ENCODE measurements at places on chromosomes 6 and 20. TPM values are rescaled to one million over a fixed set of nuclear protein-coding genes. Genes with fewer than 3 reads are reported as not detected.

DNA sequence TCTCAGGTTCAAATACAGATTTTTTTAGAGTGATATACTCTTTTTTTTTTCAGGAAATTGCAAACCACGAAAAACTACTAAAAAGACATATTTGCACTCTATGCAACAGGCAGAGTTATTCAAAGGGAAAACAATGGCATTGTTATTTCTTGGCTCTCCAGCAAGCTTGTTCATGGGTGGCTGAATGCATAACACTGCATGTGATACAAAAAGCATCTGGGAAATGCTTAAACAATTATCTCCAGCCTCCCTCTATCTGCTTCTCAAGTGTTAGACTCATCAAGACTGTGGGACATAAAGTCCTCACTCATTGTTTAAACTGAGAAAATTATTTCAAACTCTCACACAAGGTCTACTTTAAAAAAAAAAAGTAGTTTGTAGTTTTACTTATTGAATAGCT lies 7.3 kb upstream of the COL12A1 start:
- no peaks in the 10 kb centered on the region for H3K36me3 ChIP-seq
- no peak overlapping the region for H3K27ac ChIP-seq
- peaks cover 9% of the 10 kb centered on the region for H3K27me3 ChIP-seq

GRCh38 chr6:43934183-43934802 lies 164.3 kb downstream of the VEGFA start:
- H3K4me1 ChIP-seq, result peaks cover 6% of the 10 kb centered on the region
- no peak overlapping the region for H3K4me3 ChIP-seq
- no peaks in the 10 kb centered on the region for H3K27me3 ChIP-seq
- no peak overlapping the region for H3K27ac ChIP-seq

GRCh38 chr20:47817573-47817972 lies 32.3 kb upstream of the SULF2 start:
- H3K4me1 ChIP-seq, result no peaks in the 10 kb centered on the region
- no peaks in the 10 kb centered on the region for H3K36me3 ChIP-seq
- no peak for DNase-seq
- no peak overlapping the region for H3K27ac ChIP-seq

The AVP gene
- not detected for total RNA-seq

DNA sequence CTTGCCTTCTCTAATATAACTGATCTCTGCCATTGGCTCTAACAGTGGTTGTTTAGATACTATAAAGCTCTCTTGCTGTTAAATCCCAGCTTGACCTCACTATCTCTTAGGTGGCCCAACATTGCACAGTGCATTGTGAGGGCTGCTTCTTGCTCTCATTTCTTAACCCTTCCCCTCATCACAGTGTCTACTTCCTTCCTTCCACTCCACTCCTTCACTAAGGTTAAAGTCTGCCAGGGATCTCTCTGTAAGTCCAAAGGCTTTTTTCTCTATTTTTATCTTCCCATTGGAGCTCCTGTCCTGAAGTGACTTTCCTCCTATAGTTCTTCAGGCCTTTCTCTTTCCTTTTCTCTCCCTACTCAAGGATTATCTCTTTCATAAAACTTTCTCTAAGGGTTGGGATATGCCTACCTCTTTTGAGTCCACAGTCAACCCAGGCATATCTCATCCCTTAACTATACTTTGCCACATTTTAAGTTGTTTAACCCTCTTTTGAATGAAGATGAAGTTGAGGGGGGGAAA lies 4.0 kb upstream of the TBC1D22B start:
- H3K36me3 ChIP-seq, result no peaks in the 10 kb centered on the region
- H3K27me3 ChIP-seq, result no peaks in the 10 kb centered on the region
- no peak overlapping the region for H3K4me3 ChIP-seq
- peaks cover 17% of the 10 kb centered on the region for H3K4me1 ChIP-seq
- H3K27ac ChIP-seq, result no peak overlapping the region

The SLC17A3 gene
- not detected for total RNA-seq

The FOXA2 gene
- total RNA-seq, result not detected

- no peak for DNase-seq
- H3K27ac ChIP-seq, result no peak overlapping the region
- no peaks in the 10 kb centered on the region for H3K27me3 ChIP-seq
- no peak overlapping the region for H3K4me3 ChIP-seq
Measured at GRCh38 chr6:13661647-13662046, 46.5 kb downstream of the NOL7 start.

GRCh38 chr6:112289038-112289566 lies 34.7 kb upstream of the LAMA4 start:
- no peaks in the 10 kb centered on the region for H3K4me1 ChIP-seq
- no peak for DNase-seq
- no peak overlapping the region for H3K4me3 ChIP-seq
- H3K36me3 ChIP-seq, result no peaks in the 10 kb centered on the region
- no peaks in the 10 kb centered on the region for H3K27me3 ChIP-seq
- H3K27ac ChIP-seq, result no peak overlapping the region

- H3K27me3 ChIP-seq, result no peaks in the 10 kb centered on the region
- no peak overlapping the region for H3K4me3 ChIP-seq
- H3K4me1 ChIP-seq, result no peaks in the 10 kb centered on the region
- DNase-seq, result no peak
- no peak overlapping the region for H3K27ac ChIP-seq
Measured at GRCh38 chr6:126600258-126600916, 260.5 kb downstream of the CENPW start.

DNA sequence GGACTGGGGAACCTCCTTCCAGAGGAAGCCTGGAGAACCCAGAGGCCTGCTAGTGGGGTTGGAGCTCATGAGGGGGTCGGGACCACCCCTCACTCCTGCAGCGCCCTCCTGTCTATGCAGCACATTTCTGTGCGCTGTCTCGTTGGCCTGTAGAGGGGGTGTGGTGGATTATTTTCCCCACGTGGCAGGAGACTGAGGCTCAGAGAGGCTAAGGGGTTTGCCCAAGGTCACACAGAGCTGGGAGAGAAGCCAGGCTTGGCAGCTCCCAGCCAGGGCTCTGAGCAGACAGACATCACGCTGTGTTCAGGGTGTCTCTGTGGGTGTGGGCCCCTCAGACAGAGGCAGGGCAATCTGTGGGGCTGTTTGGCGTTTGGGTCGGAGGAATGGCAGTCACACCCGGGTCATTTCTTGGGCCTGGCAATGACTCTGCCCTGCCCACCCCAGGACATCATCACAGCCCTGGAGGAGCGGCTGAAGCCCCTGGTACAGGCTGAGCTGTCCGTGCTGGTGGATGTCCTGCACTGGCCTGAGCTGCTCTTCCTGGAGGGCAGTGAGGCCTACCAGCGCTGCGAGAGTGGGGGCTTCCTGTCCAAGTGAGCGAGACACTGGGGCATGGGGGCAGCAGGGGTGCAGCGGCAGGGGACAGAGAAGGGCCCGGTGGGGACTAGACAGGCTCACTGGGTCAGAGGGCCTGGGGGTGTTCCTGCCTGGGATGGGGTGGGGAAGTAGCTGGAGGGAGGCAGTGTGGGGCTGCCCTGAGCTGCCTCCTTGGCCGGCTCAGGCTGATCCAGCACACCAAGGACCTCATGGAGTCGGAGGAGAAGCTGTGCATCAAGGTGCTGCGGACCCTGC lies 27.7 kb downstream of the UQCC2 start:
- no peak overlapping the region for H3K4me3 ChIP-seq
- peaks cover 61% of the 10 kb centered on the region for H3K36me3 ChIP-seq
- H3K27me3 ChIP-seq, result no peaks in the 10 kb centered on the region
- H3K4me1 ChIP-seq, result no peaks in the 10 kb centered on the region
- H3K27ac ChIP-seq, result no peak overlapping the region

DNA sequence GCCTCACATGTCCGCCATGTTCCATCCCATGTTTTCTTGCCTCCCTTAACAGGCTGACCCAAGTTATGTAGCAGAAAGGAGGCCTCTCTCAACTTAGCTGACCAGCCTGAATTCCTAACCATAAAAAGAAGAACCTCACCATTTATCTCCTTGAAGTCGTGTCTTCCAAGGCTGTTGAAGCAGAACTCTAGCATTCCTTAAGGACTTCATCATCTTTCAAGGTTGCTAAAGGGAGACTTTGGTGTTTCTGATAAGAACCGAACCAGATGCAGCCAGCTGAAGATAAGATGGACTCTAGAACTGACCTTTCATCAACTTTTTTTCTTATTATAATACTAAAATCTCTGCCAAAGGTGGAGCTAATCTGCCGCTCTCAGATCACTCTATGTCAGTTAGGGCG lies 571.7 kb upstream of the SLC35B3 start:
- H3K36me3 ChIP-seq, result no peaks in the 10 kb centered on the region
- no peaks in the 10 kb centered on the region for H3K27me3 ChIP-seq
- no peaks in the 10 kb centered on the region for H3K4me1 ChIP-seq
- no peak for DNase-seq
- no peak overlapping the region for H3K27ac ChIP-seq
- no peak overlapping the region for H3K4me3 ChIP-seq

The GLP1R gene
- not detected for total RNA-seq

DNA sequence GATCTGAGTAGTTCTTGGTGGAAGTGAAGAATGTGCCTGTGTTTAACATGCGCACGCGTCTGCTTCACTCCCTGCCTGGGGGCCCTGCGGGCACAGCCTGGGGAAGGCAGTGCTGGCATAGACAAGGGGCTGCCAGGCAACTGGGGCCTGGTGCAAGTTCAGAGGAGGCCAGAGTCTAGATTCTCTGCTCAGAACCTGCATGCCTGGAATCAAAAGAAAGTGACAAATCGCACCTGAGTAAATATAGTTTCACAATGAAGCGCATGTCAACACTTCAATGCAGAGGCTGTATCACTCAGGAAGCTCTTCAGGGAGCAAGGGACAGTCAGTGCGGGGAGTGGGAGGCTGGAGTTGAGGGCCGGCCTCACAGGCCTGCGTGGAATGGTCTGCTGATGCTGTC lies 24.2 kb upstream of the PPP1R14C start:
- no peak overlapping the region for H3K4me3 ChIP-seq
- no peak for DNase-seq
- no peaks in the 10 kb centered on the region for H3K4me1 ChIP-seq

The GPLD1 gene
- not detected for total RNA-seq

DNA sequence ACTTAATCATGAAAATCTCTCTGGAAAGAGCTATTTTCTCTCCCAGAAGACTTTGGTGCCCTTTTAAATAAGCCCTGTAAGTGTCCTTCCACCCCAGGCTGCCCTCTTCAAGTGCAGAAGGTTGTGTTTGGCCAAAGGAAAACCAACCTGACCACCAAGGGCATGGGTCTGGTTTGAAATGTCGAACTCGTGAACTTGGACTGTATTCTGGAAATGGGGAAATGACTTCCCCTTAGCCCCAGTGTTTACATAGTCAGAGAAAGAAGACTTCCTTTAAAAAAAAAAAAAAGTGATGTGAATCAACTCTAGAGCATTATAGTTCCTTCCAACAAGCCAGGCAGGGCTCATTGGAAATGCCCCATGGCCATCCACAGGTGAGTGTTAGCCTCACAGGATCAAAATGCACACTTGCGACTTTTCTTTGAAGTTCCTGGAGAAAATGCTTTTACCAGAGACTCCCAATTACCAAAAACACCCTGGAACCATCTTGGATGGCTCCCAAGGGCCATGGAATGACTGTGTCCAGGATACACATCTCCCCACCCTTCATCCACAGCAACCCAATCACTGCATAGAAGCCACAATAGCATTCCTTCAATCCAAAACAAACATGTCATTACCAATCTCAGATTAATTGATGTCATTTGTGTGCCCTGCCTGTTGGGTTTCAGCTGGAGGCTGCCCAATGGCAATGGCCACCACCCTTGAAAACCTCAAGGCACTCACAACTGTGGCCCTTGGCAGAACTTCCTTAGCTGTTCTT lies 133.8 kb downstream of the CLIC5 start:
- DNase-seq, result no peak
- no peaks in the 10 kb centered on the region for H3K4me1 ChIP-seq
- no peaks in the 10 kb centered on the region for H3K36me3 ChIP-seq
- no peak overlapping the region for H3K4me3 ChIP-seq

The ABHD16B gene
- total RNA-seq, result not detected

GRCh38 chr20:18928626-18929025 lies 115.0 kb downstream of the SCP2D1 start:
- H3K4me3 ChIP-seq, result no peak overlapping the region
- no peaks in the 10 kb centered on the region for H3K4me1 ChIP-seq
- no peak for DNase-seq
- no peaks in the 10 kb centered on the region for H3K27me3 ChIP-seq
- no peaks in the 10 kb centered on the region for H3K36me3 ChIP-seq

DNA sequence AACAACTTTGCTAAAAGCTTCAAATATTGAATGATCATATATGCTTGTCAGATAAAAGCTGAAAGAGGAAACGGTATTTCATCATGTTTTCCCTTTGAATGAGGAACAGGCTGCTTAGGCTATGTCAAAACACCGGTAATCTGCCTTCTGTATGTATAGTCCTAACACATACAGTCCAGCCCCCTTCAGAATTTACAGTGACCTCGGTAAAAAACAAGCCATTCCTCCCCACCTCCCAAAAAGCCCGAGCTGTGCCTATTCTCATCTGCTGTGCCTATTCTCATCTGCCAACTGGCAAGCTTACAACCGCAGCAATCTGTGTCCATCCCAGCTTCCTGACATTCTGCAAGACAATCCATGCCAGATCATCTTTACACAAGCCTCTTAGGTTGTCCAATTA lies 26.8 kb upstream of the UBE2J1 start:
- H3K27me3 ChIP-seq, result peaks cover 6% of the 10 kb centered on the region
- no peak overlapping the region for H3K27ac ChIP-seq
- H3K36me3 ChIP-seq, result no peaks in the 10 kb centered on the region
- no peak overlapping the region for H3K4me3 ChIP-seq

GRCh38 chr20:64021124-64021975 lies 14.6 kb upstream of the C20orf204 start:
- no peak for DNase-seq
- no peak overlapping the region for H3K4me3 ChIP-seq
- H3K27ac ChIP-seq, result no peak overlapping the region
- H3K27me3 ChIP-seq, result no peaks in the 10 kb centered on the region
- no peaks in the 10 kb centered on the region for H3K4me1 ChIP-seq
- peaks cover 59% of the 10 kb centered on the region for H3K36me3 ChIP-seq

DNA sequence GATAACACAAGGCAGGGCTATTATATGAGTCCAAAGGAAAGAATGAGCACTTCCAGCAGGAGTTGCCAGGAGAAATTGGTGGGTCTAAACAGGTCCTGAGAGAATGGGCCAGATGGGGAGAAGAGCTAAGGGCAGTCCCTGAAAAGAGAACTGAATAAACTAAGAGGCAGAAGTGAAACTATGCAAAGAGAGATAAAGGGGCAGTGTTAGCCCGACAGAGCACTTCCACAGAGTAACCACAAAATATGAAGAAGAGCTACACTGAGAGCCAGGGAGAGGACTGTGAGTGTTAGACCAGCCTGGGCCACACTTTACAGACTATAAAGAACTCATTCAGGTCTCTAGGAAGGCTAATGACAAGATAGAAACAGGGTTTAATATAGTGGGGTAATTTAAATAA lies 43.8 kb downstream of the RALGAPA2 start:
- H3K4me1 ChIP-seq, result peaks cover 26% of the 10 kb centered on the region
- no peak overlapping the region for H3K4me3 ChIP-seq
- no peak overlapping the region for H3K27ac ChIP-seq
- no peaks in the 10 kb centered on the region for H3K27me3 ChIP-seq
- H3K36me3 ChIP-seq, result no peaks in the 10 kb centered on the region

The ELOVL4 gene
- 4.1 TPM for total RNA-seq

The GPX5 gene
- total RNA-seq, result not detected

- H3K4me1 ChIP-seq, result peaks cover 33% of the 10 kb centered on the region
- no peak overlapping the region for H3K4me3 ChIP-seq
- DNase-seq, result no peak
- peak overlapping the region; percentile 30 for H3K27ac ChIP-seq
- H3K27me3 ChIP-seq, result no peaks in the 10 kb centered on the region
Measured at GRCh38 chr6:3731700-3732099, 19.8 kb downstream of the PXDC1 start.
